Left cardiac atrium (tissue), 4 donors: ENCODE measurements at places on chromosomes 6 and 20. TPM values are rescaled to one million over a fixed set of nuclear protein-coding genes. Genes with fewer than 3 reads are reported as not detected.

DNA sequence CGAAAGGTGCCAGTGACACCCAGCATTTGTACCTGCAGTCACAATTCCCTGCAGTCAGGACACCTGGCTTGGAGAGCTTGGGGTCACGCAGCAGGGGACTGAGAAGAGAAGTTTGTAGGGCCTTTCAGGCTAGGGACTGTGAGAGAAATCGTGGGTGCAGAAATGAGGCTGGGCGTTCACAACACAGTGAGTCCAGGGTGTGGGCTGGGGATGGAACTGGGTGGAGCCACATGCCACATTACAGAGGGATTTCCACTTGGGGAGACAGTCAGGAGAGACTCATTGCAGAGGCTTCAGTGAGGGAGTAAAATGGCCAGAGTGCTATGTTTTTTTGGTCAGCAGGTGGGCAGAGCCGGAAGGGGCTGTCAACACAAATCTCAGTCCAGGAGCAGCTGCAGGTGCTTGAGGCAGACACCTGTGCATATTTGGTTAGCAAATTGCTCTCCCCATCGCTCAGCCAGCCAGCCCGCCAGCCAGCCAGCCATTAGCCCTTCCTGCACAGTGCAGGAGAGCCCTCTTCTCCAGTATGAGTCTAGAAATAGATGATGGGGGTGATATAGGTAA is 7.4 kb downstream of the ITPR3 start:
- no peak for DNase-seq

The HMGN4 gene
- 38.6 TPM for total RNA-seq

DNA sequence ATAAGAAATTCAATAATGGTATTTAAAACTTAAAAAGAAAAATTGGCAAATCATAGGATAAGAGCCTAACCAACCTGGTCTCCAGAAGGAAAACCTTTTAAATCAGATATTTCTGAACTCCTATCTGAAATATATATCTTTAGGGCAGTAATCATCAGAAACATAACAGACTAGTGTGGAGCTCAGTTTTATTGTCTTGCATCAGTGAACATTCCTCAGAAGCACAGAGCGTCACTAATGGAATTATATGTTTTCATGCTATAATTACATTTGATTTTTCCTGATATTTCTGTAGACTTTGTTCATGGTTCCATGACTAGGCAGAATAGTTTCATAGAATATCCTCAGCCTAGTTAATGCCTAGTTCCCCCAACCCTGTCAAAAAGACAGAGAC is 262.2 kb downstream of the EYA4 start:
- no peak for DNase-seq

DNA sequence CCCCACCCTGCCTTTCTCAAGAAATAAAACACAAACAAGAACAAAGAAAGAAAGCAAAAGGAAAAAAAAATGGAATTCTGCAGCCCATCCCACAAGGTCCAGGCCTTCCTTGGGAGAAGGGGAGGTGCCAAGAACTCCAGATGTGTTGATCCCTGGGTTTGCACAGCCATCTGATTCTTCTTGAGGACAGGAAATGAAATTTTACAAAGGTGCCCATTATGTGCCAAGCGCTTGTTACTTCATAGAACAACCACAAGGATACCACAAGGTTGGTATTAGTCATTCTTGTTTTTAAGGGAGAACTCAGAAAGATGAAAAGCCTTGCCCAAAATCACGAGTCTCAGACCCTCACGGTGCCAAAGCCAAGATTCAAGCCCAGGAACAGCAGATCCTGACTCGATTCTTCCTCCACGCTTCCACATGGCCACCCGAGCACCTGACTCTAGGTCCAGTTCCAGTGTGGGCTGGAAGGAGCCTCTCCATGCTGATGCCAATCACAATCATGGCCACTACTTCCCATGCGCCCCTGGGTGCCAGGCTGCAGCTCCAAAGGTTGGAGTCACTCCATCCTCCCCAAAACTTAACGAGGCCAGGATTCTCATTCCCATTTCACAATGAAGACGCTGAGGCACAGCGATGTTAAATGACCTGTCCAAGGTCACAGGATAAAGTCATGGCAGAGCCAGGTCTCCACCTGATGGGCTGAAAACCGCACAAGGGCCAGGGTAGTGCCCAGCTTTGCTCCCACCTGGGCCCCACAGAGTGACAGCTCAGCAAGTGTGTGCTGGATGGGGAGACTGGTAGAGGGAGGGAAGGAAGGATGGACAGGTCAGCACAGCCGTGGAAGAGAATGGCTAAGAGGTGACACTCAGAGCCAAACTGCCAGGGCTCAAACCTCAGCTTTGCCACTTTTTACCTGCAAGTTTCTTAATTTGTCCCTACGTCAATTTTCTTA is 66.7 kb upstream of the TOP1 start:
- DNase-seq: no peak

DNA sequence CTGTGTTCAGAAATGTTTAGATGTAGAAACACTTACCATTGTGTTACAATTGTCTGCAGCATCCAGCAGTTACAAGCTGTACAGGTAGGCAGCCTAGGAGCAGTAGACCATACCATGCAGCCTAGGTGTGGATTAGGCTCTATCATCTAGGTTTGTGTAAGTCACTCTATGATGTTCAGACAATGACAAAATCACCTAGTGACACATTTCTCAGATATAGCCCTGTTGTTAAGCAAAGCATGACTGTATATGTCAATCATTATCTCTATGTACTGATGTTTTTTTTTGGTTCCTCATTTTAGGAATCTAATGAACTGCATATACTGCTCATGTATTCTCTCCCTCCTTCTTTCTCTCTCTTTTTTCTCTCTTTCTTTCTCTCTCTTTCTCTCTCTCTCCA is 22.2 kb downstream of the CST8 start:
- DNase-seq: no peak
